Left ventricle myocardium inferior (tissue), 1 donor: ENCODE measurements at places on chromosomes 13 and 19. TPM values are rescaled to one million over a fixed set of nuclear protein-coding genes. Genes with fewer than 3 reads are reported as not detected.

GRCh38 chr19:16377521-16377920 is 52.9 kb downstream of the KLF2 start:
- no peak for DNase-seq
- H3K36me3 ChIP-seq = peaks cover 43% of the 10 kb centered on the region
- H3K27me3 ChIP-seq = no peaks in the 10 kb centered on the region

- peaks cover 11% of the 10 kb centered on the region for H3K4me1 ChIP-seq
- no peak overlapping the region for H3K4me3 ChIP-seq
- H3K36me3 ChIP-seq = no peaks in the 10 kb centered on the region
- H3K27me3 ChIP-seq = no peaks in the 10 kb centered on the region
- DNase-seq = no peak
- H3K27ac ChIP-seq = no peak overlapping the region
Measured at GRCh38 chr13:37492075-37492474, 106.5 kb downstream of the POSTN start.

COL4A2 gene
- 117 TPM for total RNA-seq

GRCh38 chr19:32896516-32897214 is 27.1 kb upstream of the SLC7A9 start:
- peaks cover 94% of the 10 kb centered on the region for H3K36me3 ChIP-seq
- DNase-seq = no peak
- no peak overlapping the region for H3K4me3 ChIP-seq

DNA sequence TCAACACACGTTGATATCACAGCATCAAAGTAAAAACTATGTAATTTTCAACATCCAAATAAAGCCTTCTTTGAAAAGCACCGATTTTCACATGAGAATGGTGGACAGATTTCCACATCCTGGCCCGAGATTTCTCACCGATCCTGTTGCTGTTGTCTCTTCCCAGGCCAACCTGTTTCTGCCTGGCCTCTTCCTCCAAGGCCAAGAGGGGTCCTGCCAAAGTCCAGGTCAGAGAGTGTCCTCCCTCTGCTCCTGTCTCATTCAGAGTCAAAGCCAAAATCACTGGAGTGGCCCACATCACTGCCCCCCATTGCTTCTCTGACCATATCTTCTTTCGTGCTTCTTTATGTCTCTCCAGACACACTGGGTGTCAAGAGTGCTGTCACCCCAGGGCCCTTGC is 49.5 kb downstream of the CHST8 start:
- no peaks in the 10 kb centered on the region for H3K36me3 ChIP-seq
- no peaks in the 10 kb centered on the region for H3K4me1 ChIP-seq
- H3K27ac ChIP-seq = no peak overlapping the region
- no peak for DNase-seq
- no peak overlapping the region for H3K4me3 ChIP-seq
- H3K27me3 ChIP-seq = peaks cover 63% of the 10 kb centered on the region

RAB3A gene
- total RNA-seq = 37.4 TPM

CNN2 gene
- 45.6 TPM for total RNA-seq

DNA sequence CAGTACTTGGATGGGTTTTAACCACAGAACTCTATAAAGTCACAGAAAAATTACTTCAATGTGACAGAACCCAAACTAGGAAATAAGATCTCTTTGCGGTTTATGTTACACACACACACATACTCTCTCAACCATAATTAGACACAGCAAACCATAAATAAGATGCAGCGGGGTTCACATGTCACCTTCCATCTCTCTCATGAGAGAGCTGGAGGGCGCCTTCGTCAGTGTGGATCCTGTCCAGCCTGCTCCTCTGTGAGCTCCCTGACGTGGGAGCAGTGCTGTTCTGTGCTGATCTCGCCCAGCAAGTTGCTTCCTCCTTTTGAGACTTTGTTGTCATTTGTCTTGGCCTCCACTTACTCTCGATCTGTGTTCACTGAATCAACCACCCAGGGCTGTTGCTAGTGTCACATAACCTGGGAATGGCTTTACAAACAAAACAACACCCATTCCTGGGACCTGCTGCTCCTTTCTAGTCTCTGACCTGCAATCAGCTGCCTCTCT is 204.9 kb upstream of the KL start:
- H3K27me3 ChIP-seq = no peaks in the 10 kb centered on the region
- H3K36me3 ChIP-seq = no peaks in the 10 kb centered on the region
- no peaks in the 10 kb centered on the region for H3K4me1 ChIP-seq
- H3K27ac ChIP-seq = no peak overlapping the region

- no peak overlapping the region for H3K4me3 ChIP-seq
- no peak for DNase-seq
- no peak overlapping the region for H3K27ac ChIP-seq
- H3K27me3 ChIP-seq = peaks cover 62% of the 10 kb centered on the region
- H3K36me3 ChIP-seq = no peaks in the 10 kb centered on the region
Measured at GRCh38 chr13:31012655-31013024, 80.2 kb downstream of the TEX26 start.

DNA sequence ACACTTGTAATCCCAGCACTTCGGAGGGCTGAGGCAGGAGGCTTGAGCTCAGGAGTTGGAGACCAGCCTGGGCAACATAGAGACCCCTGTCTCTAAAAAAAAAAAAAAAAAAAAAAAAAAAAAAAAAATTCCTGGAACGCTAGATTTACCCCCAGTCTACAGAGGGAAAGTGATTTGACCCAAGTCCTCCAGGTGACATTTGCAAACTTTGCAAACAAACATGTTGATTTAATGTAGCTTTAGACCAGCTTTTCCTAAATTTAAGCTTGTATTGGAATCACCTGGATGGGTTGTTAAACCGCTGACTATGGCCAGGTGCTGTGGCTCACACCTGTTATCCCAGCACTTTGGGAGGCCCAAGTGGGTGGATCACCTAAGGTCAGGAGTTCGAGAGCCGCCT is 8.4 kb downstream of the CPT1C start:
- no peaks in the 10 kb centered on the region for H3K36me3 ChIP-seq
- peaks cover 16% of the 10 kb centered on the region for H3K27me3 ChIP-seq
- no peak for DNase-seq
- no peak overlapping the region for H3K4me3 ChIP-seq
- H3K4me1 ChIP-seq = no peaks in the 10 kb centered on the region
- no peak overlapping the region for H3K27ac ChIP-seq

GRCh38 chr13:77650409-77650808 is 47.1 kb upstream of the SLAIN1 start:
- H3K27ac ChIP-seq = no peak overlapping the region
- no peaks in the 10 kb centered on the region for H3K36me3 ChIP-seq
- H3K4me1 ChIP-seq = no peaks in the 10 kb centered on the region
- no peak overlapping the region for H3K4me3 ChIP-seq
- H3K27me3 ChIP-seq = no peaks in the 10 kb centered on the region
- DNase-seq = no peak

ZNF563 gene
- total RNA-seq = 4.5 TPM

- H3K4me3 ChIP-seq = no peak overlapping the region
- H3K36me3 ChIP-seq = no peaks in the 10 kb centered on the region
- no peaks in the 10 kb centered on the region for H3K27me3 ChIP-seq
Measured at GRCh38 chr13:31912647-31913401, 118.8 kb upstream of the FRY start.

DNA sequence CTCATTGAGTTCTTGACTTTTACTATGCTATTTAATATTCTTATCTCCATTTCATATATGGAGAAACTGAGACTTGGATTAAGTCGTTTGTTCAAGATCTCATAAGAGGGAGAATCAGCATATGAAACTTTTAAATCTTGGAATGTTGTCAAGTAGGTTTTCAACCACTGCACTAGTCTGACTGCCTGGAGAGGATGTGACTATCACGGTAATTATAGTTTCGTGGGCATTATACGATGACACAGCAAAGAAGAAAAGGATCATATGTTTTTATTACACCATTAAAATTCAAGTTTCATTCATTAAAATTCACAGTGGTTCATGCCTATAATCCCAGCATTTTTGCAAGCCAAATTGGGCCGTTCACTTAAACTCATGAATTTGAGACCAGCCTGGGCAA is 555.2 kb downstream of the SLITRK1 start:
- H3K27me3 ChIP-seq = no peaks in the 10 kb centered on the region
- no peak overlapping the region for H3K4me3 ChIP-seq
- DNase-seq = no peak
- no peak overlapping the region for H3K27ac ChIP-seq

CYP4F2 gene
- total RNA-seq = not detected

RRAS gene
- total RNA-seq = 116 TPM

ZNF547 gene
- total RNA-seq = 3.6 TPM

DNA sequence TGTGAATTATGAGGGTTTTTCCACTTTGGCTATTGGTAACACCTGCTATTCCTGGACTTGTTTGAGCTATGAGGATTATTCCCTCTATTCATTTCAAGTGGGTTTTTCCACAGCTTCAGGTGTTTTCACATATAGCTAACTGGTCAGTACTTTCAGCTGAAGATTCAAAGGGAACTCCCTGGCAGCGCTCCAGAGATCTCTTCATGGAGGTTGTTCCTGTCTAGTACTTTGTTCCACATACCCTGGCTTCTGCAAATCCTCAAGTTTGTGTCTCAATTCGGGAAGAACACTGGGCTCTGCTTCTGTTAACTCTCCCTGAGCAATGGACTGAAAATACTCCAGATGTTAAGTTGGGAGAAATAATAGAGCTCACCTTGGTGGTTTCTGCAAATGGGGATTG is 5.6 kb upstream of the ZNF607 start:
- no peak overlapping the region for H3K4me3 ChIP-seq
- H3K27me3 ChIP-seq = no peaks in the 10 kb centered on the region
- H3K27ac ChIP-seq = no peak overlapping the region
- H3K36me3 ChIP-seq = peaks cover 8% of the 10 kb centered on the region
- no peak for DNase-seq

- H3K36me3 ChIP-seq = no peaks in the 10 kb centered on the region
- H3K4me1 ChIP-seq = no peaks in the 10 kb centered on the region
- no peak for DNase-seq
- H3K27ac ChIP-seq = no peak overlapping the region
Measured at GRCh38 chr19:30862876-30863275, 486.4 kb downstream of the TSHZ3 start.

RXFP2 gene
- total RNA-seq = not detected

GRCh38 chr13:34207334-34207733 is 389.4 kb downstream of the RFC3 start:
- no peaks in the 10 kb centered on the region for H3K27me3 ChIP-seq
- peak; percentile 17 for DNase-seq
- H3K36me3 ChIP-seq = no peaks in the 10 kb centered on the region
- H3K27ac ChIP-seq = peak overlapping the region; percentile 0

GRCh38 chr19:4090356-4091220 is 23.9 kb upstream of the ZBTB7A start:
- no peaks in the 10 kb centered on the region for H3K4me1 ChIP-seq
- no peaks in the 10 kb centered on the region for H3K27me3 ChIP-seq
- H3K4me3 ChIP-seq = no peak overlapping the region

FRY gene
- total RNA-seq = 167 TPM

- peaks cover 5% of the 10 kb centered on the region for H3K27me3 ChIP-seq
- no peaks in the 10 kb centered on the region for H3K36me3 ChIP-seq
- peaks cover 21% of the 10 kb centered on the region for H3K4me1 ChIP-seq
- no peak for DNase-seq
- no peak overlapping the region for H3K27ac ChIP-seq
Measured at GRCh38 chr19:55552620-55553019, 7.3 kb upstream of the SBK3 start.

GRCh38 chr19:1274081-1274851 is 1.1 kb upstream of the FAM174C start:
- no peaks in the 10 kb centered on the region for H3K27me3 ChIP-seq
- H3K27ac ChIP-seq = peak overlapping the region; percentile 100
- no peak for DNase-seq

GRCh38 chr19:17077447-17078028 is 2.0 kb downstream of the MYO9B start:
- peaks cover 89% of the 10 kb centered on the region for H3K4me1 ChIP-seq
- no peak for DNase-seq
- H3K4me3 ChIP-seq = peak overlapping the region; percentile 72
- H3K27me3 ChIP-seq = no peaks in the 10 kb centered on the region
- peaks cover 7% of the 10 kb centered on the region for H3K36me3 ChIP-seq

- H3K4me3 ChIP-seq = no peak overlapping the region
- H3K27ac ChIP-seq = no peak overlapping the region
- no peak for DNase-seq
- peaks cover 7% of the 10 kb centered on the region for H3K36me3 ChIP-seq
Measured at GRCh38 chr13:26200811-26201210, 21.3 kb downstream of the RNF6 start.

DNA sequence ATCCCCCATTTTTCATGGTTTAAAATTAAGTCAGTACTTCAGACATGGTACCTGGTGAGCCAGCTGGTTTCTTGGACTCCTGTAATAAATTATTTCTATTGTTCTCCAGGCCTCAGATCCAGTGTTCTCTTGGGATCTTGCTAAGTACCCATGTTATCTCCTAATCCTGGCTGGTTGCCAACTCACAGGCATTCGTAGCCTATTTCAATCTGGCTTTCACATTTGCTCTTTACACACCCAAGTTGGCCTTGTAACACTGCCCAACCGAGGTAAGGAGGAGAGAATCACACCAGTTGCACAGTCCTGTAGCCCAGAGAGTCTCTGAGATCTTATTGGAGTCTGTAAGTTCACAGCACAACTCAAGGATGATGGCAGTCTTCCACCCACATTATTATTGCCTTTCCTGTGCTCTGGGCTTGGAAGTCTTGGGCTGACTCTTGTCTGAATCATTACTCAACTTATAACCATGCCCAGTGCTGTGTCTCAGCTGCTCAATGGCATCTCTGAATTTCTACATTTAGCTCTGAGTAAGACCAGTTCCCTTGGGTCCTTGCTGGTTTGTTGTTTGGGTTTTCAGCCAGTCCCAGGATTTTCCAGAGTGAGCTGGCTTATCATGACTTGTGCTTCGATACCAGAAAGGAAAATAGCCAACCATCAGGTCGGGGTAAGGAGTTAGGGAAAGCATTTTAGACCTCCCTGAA is 76.6 kb upstream of the KLF12 start:
- peaks cover 8% of the 10 kb centered on the region for H3K4me1 ChIP-seq
- peak overlapping the region; percentile 11 for H3K27ac ChIP-seq
- H3K27me3 ChIP-seq = no peaks in the 10 kb centered on the region
- no peak overlapping the region for H3K4me3 ChIP-seq

FXYD1 gene
- 509 TPM for total RNA-seq

OLFM4 gene
- total RNA-seq = 0.55 TPM

PTH2 gene
- not detected for total RNA-seq
